Activated naive CD8-positive, alpha-beta T cell treated with anti-CD3 and anti-CD28 coated beads for 36 hours (primary cell): ENCODE measurements at places on chromosomes 1 and 21. TPM values are rescaled to one million over a fixed set of nuclear protein-coding genes. Genes with fewer than 3 reads are reported as not detected.

The CCDC185 gene
- not detected for total RNA-seq

The NEXN gene
- 2.5 TPM for total RNA-seq

The PDZK1IP1 gene
- total RNA-seq = not detected

The CFHR3 gene
- not detected for total RNA-seq

The PFKFB2 gene
- 5.2 TPM for total RNA-seq

The MPL gene
- not detected for total RNA-seq

The HTR6 gene
- total RNA-seq = not detected

The TMEM200B gene
- total RNA-seq = 0.99 TPM

The PTPN7 gene
- 317 TPM for total RNA-seq

The TFF2 gene
- total RNA-seq = not detected

DNA sequence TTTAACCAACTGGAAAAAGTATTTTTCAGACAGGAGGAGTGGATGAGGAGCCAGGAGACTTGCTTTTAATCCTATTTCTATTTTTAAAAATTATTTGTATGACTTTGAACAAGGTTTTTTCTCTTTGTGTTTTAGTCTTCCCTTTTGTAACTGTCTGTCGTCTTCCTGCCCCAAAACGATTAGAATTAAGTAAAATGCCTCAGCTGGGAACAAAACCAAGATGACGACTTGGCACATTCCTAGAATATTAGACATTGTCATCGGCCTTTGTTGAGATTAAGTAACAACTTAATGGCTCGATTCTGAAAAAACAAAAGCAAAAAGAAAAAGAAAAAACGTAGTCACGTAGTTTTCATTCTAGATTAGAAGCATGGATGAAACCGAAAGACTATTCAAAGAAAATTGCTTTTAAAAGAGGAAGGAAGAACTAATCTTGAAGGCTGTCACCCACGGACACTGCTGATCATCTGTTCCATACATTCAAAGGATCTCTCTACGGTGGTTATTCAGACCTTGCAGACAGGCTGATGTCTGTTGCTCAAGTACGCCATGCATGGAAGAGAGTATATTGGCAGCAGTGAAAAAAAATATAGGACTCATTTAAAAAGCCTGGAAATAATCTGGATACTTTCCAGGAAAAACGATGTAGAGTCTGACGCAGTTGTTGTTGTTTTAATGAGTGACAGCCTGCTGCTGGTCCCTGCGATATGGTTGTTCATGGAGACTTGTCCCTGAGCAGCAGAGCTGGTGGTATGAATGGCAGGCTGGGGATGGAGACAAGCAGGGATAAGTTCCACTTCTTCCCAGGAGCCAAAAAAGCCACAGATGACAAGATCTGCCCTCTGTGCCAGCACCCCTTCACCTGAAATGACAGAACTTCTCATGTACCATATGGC lies 16.8 kb downstream of the GNG4 start:
- peak overlapping the region; percentile 59 for H3K4me3 ChIP-seq
- H3K36me3 ChIP-seq = no peaks in the 10 kb centered on the region
- peaks cover 10% of the 10 kb centered on the region for H3K4me1 ChIP-seq
- DNase-seq = no peak
- H3K27me3 ChIP-seq = peaks cover 10% of the 10 kb centered on the region
- peak overlapping the region; percentile 65 for H3K27ac ChIP-seq

DNA sequence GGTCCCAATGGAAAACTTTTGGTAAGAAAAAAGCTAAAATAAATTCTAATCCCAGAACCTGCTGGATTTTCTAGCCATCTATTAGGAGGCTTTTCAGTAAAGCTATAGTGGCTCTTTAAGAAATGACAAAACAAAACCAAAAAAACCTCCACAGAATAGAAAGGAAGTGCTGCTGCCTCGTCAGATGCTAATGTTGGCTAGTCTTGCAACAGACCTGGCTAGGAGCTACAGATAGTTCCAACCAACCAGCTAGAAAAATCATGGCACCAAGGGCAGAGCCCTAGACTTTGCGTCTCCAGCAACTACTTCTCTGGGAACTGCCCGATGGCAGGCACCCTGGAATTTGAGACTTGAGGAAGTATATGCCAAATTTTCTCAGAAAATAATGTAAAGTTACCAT lies 7.6 kb downstream of the CD101 start:
- H3K27me3 ChIP-seq = no peaks in the 10 kb centered on the region
- H3K36me3 ChIP-seq = peaks cover 8% of the 10 kb centered on the region
- peaks cover 39% of the 10 kb centered on the region for H3K4me1 ChIP-seq
- H3K4me3 ChIP-seq = no peak overlapping the region

GRCh38 chr1:7564137-7564536 lies 207.0 kb upstream of the VAMP3 start:
- no peaks in the 10 kb centered on the region for H3K36me3 ChIP-seq
- no peaks in the 10 kb centered on the region for H3K27me3 ChIP-seq
- H3K4me3 ChIP-seq = no peak overlapping the region
- no peak overlapping the region for H3K27ac ChIP-seq
- no peak for DNase-seq
- H3K4me1 ChIP-seq = no peaks in the 10 kb centered on the region

DNA sequence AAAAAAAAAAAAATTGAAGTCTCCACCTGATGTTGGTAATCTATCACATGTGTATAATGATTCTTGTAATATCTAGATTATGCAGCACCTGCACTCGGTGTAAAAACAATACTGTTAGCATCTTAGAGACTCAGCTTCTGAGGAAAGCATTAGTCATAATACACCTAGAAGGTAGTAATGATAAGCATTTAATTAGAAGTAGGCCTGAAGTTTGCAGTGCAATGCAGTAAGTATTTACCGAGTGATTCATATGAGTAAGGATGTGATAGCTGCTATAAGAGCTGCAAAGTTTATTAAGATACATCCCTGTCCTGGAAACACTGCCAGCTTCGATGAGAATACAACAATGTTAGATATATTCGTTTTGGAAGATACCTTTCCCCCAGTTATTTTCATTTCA lies 196.4 kb downstream of the GREM2 start:
- no peaks in the 10 kb centered on the region for H3K36me3 ChIP-seq
- no peak overlapping the region for H3K4me3 ChIP-seq
- no peaks in the 10 kb centered on the region for H3K27me3 ChIP-seq
- no peaks in the 10 kb centered on the region for H3K4me1 ChIP-seq

DNA sequence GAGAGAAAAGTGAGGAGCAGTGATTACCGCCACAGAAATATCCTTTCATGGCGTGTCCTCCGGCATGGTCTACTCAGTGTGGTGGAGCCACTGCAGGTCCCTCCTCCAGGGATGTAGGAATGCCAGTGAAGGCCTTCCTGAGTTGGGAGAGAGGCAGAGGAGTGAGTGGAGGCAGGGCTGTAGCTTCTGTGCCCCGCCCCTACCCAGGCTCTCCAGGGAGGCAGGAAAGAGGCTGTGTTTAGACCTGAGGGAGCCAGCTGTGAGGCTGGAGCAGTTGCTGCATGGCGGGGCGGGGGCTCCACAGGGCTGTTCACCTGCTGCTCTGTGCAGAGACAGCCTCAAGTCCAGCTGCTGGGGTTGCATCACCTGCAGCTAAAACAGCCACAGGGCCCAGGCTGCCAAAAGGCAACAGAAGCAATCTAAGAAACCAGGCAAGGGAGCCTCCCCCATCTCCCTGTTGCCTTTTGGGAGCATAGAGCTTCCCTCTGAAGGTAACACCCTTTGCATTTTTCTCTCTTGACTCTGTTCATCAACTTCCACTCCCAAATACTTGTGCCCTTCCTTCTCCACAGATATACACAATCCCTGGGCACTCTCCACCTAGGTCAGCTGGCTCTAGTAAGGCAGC lies 801 bp upstream of the ANXA9 start:
- no peak overlapping the region for H3K4me3 ChIP-seq
- no peaks in the 10 kb centered on the region for H3K27me3 ChIP-seq
- H3K4me1 ChIP-seq = peaks cover 21% of the 10 kb centered on the region
- no peak for DNase-seq

DNA sequence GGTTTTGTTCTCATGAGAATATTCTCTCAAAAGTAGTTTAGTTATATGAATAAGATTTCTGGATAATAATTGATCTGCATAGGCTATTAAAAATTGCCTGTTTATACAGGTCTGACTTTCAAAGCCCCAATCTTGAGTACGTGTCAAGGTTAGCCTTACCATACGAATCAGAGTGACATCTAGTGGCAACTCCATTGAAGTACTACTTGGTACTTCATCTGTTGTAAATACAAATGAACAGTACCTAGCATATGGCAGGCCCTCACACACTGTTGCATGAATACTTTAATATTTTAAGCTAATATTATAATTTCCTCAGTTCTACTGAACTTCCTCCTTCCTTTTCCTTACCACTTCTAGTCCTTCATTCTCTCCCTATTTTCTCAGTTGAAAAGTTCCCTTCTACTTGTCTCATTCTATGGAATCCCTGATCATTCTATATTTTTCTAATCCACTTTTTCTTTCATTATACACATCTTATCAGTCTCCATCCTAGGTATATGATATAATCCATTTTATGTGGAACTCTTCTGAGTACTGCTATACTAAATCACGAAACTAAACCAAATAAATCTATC lies 101.2 kb downstream of the AKT3 start:
- H3K4me3 ChIP-seq = no peak overlapping the region
- DNase-seq = no peak
- no peak overlapping the region for H3K27ac ChIP-seq
- peaks cover 18% of the 10 kb centered on the region for H3K4me1 ChIP-seq

- no peaks in the 10 kb centered on the region for H3K36me3 ChIP-seq
- H3K4me1 ChIP-seq = no peaks in the 10 kb centered on the region
- no peak overlapping the region for H3K27ac ChIP-seq
- no peaks in the 10 kb centered on the region for H3K27me3 ChIP-seq
- DNase-seq = no peak
These were observed 690.7 kb downstream of the NCAM2 start for GRCh38 chr21:21688889-21689288.

GRCh38 chr21:28943631-28944030 lies 49.0 kb downstream of the LTN1 start:
- H3K27me3 ChIP-seq = no peaks in the 10 kb centered on the region
- no peak overlapping the region for H3K27ac ChIP-seq

DNA sequence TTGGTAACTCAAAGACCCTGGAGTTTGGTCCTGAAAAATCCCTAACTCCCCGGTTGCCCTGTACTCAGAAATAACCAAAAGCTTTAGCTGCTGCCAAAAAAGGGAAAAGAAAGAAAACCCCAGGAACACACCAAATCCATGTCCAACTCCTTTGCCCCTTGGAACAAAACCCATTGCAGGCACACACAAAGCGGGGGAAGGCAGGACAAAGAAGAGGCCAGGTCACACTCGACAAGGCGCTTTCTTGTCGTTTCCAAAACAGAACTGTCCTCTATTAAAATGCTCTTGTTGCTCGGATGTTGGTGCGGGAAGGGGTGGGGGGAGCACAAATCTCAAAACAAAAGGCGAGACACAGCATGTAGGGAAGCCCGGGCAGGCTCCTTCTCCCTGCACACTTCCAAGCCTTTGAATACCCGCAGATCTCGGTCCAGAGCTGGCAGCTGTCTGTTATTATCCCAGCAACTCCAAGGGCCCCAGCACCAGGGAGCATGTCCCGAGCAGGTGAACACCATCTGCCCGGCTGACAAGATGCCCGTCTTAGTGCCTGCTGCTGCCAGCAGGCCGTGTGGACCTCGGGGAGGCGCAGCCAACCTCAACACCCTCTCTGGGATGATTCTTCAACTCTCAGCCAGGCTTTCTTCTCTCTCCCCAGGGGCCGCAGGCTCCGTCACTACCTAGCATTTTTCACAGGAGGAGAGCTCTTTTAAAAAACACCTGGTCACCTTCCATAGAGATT lies 96.4 kb downstream of the SSBP3 start:
- DNase-seq = no peak
- peaks cover 12% of the 10 kb centered on the region for H3K36me3 ChIP-seq
- peak overlapping the region; percentile 75 for H3K27ac ChIP-seq
- H3K27me3 ChIP-seq = no peaks in the 10 kb centered on the region
- peaks cover 53% of the 10 kb centered on the region for H3K4me1 ChIP-seq

DNA sequence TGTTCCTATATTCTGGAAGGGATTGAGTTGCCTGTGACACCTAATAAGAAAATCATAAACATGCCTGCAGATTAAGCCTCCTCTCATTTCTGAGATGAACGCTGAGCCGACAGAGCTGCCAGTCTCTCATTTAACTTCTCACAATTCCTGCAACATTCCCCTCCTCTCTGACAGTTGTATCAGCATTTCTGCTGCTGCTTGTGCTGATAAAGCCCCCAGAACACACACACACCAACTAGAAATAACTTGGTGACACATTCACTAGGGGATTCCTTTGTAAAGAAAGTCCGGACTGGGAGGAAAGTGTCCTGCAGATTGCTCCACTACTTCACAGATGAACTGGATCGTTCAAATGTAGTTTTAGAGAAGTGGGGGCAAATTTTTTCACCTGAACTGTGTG lies 437.3 kb downstream of the PLA2G4A start:
- no peak overlapping the region for H3K4me3 ChIP-seq
- no peaks in the 10 kb centered on the region for H3K36me3 ChIP-seq
- no peak for DNase-seq
- no peak overlapping the region for H3K27ac ChIP-seq
- H3K27me3 ChIP-seq = no peaks in the 10 kb centered on the region
- no peaks in the 10 kb centered on the region for H3K4me1 ChIP-seq

- H3K27me3 ChIP-seq = no peaks in the 10 kb centered on the region
- no peak for DNase-seq
- H3K4me1 ChIP-seq = peaks cover 38% of the 10 kb centered on the region
- no peak overlapping the region for H3K27ac ChIP-seq
These were observed 17.8 kb downstream of the IFFO2 start for GRCh38 chr1:18938707-18939070.

DNA sequence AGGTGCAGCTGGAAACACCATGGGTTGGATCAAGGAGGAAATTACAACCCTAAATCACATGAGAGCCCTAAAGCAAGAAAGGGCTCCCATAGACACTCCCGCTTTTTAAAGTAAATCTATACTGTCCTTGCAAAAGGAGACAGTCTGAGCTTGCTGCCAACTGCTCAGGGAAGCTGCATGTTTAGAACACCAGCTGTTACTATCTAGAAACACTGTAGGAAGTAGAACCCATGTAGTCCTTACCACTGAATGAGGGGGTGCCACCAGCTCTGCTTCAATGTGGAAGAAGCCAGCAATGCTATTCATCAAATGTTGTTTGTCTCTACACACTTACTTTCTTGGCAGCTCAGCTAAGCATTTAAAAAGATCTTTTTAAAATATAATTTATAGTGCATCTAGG lies 79.8 kb downstream of the PIGK start:
- no peak overlapping the region for H3K4me3 ChIP-seq
- H3K4me1 ChIP-seq = peaks cover 2% of the 10 kb centered on the region
- no peak for DNase-seq
- H3K36me3 ChIP-seq = peaks cover 3% of the 10 kb centered on the region
- no peaks in the 10 kb centered on the region for H3K27me3 ChIP-seq

DNA sequence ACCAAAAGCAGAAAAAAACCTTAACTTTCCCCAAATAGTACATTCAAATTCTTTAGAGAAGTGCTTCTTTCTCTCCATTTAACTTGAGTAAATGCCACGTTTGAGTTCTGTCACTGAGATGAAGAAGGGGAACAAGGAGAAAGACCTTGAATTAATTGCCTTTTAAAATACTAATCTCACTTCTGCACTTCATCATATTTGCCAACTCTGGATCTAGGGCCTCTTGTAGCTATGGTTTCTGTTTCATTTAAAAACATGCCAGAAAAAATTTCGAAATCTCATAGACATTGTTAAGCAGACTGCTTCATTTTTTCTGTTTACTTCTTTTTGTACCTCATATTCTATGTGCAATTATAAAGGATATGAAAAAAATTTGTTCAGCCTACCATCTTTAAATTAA lies 24.6 kb downstream of the MIXL1 start:
- no peaks in the 10 kb centered on the region for H3K4me1 ChIP-seq
- no peaks in the 10 kb centered on the region for H3K27me3 ChIP-seq
- H3K36me3 ChIP-seq = peaks cover 9% of the 10 kb centered on the region
- DNase-seq = no peak
- H3K27ac ChIP-seq = no peak overlapping the region

- no peak overlapping the region for H3K27ac ChIP-seq
- H3K4me1 ChIP-seq = no peaks in the 10 kb centered on the region
- H3K27me3 ChIP-seq = no peaks in the 10 kb centered on the region
- DNase-seq = no peak
These were observed 38.0 kb upstream of the RGS5 start for GRCh38 chr1:163240705-163241104.
